CMK (cell line): ENCODE measurements at places on chromosomes 1 and 21.
A peak's percentile ranks its signal among the peaks of the same experiment; 100 is the strongest.

DNA sequence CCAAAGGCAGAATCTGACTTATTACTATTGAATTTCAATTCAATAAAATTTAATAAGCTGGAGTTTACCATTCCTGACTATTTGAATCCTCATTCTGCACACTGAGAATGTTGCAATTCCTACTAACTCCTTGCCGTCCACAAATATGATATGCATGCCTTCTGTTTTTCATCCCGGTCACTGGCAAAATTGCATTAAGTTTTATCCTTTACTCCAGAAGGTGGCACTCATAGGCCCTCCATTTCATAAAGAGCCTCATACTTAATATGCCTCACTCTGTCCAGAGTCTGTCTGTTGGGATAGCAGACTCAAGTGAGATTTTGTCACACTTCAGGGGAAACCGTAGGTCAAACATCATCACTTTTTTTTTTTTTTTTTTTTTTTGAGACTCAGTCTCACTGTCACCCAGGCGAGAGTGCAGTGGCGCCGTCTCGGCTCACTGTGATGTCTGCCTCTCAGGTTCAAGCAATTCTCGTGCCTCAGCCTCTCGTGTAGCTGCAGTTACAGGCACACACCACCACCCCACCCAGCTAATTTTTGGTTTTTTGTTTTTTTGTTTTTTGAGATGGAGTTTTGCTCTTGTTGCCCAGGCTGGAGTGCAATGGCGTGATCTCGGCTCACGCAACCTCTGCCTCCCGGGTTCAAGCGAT is 27.3 kb downstream of the F11R start:
- DNase-seq = no peak

DNA sequence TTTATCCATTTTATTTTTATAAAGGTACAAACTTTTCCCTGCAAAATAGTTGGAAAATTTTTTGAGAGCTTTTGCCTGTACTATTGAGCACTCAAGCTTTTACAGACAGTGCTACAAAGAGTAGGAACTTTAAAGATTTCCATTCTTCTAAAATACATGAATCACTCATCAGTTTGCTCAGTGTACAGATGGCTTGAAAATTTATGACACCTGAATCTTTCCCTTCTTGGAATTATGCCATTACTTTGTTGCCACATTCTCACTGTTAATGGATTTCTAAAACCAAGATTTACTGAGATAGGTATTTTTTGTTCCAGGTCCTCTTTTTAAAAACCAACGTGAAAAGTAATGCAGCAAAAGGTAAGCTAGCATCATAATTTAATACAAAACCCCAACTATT is 76.0 kb downstream of the GPATCH2 start:
- DNase-seq = no peak

GRCh38 chr1:162625679-162626078 is 6.6 kb upstream of the DDR2 start:
- no peak for DNase-seq

DNA sequence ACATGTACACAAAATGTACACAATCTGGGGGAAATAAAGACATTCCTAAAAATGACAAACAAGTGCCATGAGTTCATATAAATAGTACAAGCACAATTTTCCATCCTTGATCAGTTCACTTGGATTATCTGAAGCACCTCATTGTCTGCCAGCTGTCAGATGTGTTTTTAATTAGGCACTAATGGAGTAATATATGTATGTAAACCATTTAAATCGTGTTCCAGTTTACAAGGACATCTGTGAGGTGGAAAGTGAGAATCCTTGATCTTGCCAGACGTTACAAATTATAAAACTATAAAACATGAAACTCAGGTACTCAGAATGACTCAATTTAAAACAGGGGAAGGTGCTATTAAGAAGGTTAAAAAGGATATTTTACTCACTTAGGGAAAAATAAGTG is 1312.2 kb downstream of the PLA2G4A start:
- DNase-seq = no peak

GRCh38 chr1:59815892-59816291 is 1.1 kb downstream of the HOOK1 start:
- DNase-seq = no peak

- DNase-seq = no peak
These were observed 30.9 kb downstream of the AGT start for GRCh38 chr1:230682882-230683610.

GRCh38 chr1:42239041-42239440 is 74.5 kb upstream of the GUCA2A start:
- no peak for DNase-seq

DNA sequence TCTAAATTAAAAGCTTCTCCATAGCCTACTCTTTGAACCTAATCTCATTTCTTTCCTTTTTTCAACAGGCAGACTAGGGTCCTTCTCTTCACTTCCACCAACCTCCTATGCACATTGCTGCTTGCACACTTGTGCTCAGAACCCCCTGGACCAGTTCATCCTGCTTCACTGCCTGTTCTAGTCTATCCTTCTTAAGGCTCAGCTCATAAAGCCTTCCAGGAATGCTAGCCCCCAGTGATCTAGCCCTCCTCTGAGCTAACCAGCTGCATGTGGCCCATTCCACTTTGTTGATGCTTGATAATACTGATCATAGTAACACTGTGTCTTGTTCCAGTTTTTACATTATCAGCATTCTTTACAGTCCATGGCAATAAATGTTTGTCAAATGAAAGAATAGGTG is 22.9 kb upstream of the PHGDH start:
- no peak for DNase-seq

- no peak for DNase-seq
These were observed 609 bp downstream of the PIGK start for GRCh38 chr1:77218477-77219165.

DNA sequence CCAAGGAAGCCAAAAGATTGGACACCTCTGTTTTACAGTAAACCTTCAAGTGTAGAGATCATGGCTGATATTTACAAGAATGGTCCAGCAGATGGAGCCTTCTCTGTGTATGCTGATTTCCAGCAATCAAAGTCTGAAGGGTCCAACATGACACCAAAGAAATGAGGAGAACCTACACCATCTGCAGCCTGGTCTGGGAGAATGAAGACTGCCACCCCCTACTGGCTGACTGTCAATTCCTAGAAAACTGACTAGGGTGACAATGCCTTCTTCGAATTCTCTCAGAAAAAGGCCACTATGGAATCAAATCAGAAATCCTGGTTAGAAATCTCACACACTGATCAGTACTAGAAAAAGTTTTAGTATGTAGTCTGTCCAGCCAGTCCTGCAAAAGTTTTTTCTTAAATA is 83.3 kb downstream of the CDC42BPA start:
- peak; percentile 59 for DNase-seq

DNA sequence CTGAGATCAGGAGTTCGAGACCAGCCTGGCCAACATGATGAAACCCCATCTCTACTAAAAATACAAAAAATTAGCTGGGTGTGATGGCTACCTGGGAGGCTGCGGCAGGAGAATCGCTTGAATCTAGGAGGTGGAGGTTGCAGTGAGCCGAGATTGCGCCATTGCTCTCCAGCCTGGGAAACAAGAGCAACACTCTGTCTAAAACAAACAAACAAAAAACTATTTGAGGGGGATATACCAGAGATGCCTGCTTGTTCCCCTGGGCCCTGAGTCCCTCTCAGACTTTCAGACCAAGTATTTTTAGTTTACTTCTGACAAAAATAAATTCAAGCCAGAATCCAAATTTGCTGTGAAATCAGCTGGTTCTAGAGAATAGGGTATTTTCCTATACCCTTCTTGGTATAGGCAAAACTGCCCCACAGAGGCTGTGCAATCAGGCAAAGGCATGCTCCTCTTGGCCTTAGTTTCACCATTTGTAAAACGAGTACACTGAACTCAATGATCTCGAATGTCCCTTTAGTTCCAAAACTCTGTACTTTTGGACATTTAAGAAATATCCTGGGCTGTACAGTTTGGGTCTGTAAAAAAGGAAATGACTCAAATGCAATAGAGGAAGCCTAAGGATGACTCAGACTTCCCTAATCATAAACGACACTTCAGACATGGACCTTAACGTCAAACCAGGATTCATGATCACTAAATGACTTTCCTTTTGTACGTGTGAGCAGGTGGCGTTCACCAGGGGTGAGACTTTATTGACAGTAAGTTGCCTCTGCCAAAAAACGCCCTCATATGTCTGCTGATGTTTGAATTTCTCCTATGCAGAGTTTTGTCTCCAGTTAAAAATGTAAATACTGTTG is 16.1 kb downstream of the ENSA start:
- no peak for DNase-seq

DNA sequence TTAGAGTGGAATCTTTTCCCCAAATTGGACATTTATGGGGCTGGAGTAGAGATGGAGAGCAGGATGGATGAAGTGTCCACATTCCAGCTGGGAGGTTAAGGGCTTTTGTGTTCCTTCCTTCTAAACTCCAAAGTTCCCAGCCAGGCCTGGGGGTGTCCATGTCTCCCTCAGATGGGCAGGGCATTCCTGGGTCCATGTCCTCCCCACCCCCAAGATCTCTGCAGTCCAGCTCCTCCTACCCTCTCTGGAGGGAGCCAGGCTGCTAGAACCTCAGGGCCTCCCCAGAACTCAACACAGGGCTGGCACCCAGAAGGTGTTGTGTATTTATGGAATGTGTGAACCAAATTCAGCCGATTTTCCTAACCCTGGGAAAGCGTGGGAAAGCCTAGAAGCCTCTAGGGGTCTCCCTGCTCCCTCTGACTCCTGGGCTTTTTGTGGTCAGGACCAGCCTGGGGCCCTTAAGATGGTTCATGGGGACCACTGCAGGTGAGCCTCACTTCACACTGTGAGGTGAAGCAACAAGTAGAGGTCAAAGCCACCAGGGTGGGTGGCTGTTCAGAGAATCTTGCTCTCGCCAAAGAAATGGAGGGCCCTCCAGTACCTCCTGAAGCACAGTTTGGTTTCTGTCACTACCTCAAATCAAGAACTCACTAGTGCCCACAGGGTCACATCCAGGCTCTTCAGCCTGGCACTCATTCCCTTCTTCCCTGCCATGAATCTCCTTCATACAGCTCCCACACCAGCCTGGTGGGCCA is 54.8 kb downstream of the GLIS1 start:
- DNase-seq = no peak

GRCh38 chr1:56436912-56437417 is 142.4 kb downstream of the PLPP3 start:
- DNase-seq = no peak

GRCh38 chr1:223711173-223711572 is 1.2 kb upstream of the CAPN2 start:
- DNase-seq = no peak

- no peak for DNase-seq
These were observed at the start of gene COL16A1 for GRCh38 chr1:31703431-31704270. COL16A1 (minus strand) TSS chr1:31704017; CDS start chr1:31702193, 1,824 bp downstream.

- no peak for DNase-seq
These were observed 582.4 kb downstream of the PLA2G4A start for GRCh38 chr1:187411118-187411517.

GRCh38 chr21:44013380-44014088 is 1.4 kb downstream of the TRAPPC10 start:
- DNase-seq = no peak

DNA sequence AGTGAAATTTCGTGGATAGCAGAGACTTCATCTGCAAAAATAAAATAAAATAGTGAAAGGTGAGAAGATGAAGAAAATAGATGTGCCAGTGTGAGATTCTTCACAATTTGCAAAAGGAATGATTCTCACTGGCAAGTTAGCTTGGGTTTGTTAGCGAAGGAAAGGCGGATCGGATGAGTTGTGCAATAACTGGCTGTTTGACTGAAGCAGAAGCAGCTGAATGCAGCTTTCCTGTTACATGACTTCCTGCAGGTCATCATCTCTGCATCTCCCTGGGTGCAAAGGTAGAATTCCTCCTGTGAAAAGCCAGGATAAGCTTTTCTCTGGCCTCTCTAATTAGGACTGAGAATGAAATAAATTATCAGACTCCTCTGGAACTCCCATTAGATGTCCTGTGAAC is 263.1 kb upstream of the CHRM3 start:
- no peak for DNase-seq

GRCh38 chr1:236311040-236311439 is 29.3 kb upstream of the ERO1B start:
- DNase-seq = peak; percentile 35

GRCh38 chr1:25095635-25096200 is 136.6 kb downstream of the SYF2 start:
- no peak for DNase-seq

GRCh38 chr1:67571901-67572593 is 113.0 kb upstream of the GADD45A start:
- DNase-seq = no peak

GRCh38 chr1:228107636-228108035 is 1.5 kb downstream of the MRPL55 start:
- no peak for DNase-seq

DNA sequence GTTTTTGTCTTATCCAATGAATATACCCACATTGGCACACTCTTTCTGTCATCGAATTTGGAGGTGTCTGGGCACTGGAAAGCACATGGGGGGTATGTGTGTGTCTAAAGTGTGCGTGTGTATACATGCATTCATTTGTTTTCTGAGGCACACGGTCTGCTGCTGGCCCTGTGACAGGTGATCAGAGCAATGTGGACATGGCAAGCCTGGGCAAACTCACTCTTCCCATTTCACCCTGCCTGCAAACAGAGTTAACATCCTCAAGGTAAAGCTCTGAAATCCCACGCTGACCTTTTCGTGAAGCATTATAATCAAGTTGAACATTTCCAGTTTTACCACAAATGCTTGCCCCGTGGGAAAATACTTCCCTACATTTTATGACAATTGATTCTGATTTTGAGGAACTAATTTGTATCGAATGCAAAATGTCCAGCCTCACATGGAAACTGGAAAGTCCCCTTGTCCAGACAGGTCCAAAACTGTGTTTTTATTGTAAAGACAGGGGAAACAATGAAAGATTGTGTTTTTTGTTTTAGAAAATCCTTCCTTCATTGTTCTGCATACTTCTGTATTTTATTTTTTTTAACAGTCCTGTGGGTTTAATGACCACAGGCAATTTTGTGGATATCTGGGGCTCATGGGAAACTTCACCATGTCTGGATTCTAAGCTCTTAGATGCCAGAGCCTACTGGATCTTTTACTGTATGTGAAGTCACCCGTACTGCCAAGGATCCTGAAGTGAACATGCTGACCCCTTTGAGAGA is 160.9 kb downstream of the PBX1 start:
- no peak for DNase-seq

GRCh38 chr1:88529581-88529980 is 154.5 kb upstream of the PKN2 start:
- no peak for DNase-seq

DNA sequence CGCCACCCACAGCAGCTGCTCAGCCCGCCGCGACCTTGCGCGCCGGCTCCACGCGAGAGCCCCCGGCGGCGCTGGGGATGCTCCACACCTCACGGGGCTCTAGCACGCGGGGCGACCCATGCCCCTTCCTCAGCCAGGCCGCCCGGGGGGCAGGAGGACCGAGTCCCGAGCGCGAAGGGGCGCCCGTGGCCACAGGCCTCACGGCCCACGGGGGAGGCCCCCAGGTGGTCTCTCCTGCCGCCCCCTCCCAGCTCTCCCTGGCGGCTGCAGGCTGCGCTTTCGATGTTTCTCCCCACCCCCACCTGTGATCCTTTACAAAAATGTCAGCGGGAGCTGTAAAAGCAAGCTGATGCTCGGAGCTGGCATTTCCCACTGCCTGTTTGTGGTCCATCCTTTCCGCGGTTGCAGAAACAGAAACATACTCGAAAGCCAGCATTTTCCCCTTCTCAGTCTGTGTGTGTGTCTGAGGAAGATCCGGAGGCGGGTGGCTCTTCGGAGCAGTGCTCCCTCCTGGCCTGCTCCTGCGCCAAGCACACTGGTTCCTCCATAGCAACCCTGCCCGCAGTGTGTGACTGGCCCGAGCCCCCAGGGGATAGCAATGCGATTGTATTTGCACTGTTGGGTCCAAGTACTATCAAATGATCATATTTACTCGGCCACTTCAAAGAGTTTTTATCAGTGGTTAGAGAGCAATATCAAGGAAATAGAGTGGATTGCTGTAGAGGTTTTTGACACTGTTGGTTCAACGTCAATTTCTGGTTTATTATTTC is 2.1 kb downstream of the KIF26B start:
- DNase-seq = no peak

GRCh38 chr1:204945565-204945977 is 74.9 kb downstream of the NFASC start:
- DNase-seq = no peak
